Right cardiac atrium (tissue), 5 donors: ENCODE measurements at places on chromosomes 4 and X. TPM values are rescaled to one million over a fixed set of nuclear protein-coding genes. Genes with fewer than 3 reads are reported as not detected.

CMC4 gene
- total RNA-seq: 18.8 TPM

- peak; percentile 71 for DNase-seq
Observed at GRCh38 chrX:16695079-16695676, 17.3 kb downstream of the CTPS2 start.

DNA sequence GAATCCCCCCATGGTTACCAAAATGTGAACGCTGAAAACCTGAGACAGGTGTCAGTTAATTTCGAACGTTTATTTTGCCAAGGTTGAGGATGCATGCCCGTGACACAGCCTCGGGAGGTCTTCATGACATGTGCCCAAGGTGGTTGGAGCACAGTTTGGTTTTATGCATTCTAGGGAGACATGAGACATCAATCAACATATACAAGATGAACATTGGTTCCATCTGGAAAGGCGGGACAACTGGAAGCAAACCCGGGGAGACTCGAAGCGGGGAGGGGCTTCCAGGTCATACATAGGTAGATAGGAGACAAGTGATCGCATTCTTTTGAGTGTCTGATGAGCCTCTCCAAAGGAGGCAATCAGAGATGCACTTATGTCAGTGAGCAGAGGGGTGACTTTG, 11.0 kb upstream of the SH3BP2 start:
- no peak for DNase-seq

- peak; percentile 27 for DNase-seq
Observed at GRCh38 chr4:126779436-126780166, 853.2 kb upstream of the INTU start.

DNA sequence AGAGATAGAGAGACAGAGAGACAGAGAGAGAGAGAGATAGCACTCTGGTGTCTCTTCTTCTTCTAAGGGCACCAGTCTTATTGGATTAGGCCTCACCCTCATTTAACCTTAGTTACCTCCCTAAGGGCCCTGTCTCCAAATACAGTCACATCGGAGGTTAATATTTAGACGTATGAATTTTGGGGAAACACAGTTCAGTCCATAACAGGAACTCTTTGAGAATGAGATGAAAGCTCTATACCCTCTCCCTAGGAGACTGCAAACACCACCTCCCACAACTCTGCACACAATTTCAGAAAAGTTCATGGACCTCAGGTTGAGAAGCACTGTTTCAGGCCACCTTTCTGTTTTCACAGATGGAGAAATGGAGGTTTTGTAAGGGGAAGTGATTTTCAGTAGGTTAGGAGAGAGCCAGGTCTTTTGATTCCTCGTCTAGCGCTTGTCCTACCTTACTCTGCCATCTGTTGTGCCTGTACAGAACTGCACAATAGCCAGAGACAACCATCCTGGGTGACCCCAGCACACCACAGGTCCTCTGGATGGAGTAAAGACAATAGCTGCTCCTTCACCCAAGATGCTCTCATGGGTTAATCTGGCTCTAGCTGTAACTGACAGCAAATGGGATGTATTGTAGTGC, 16.9 kb upstream of the LOC101059915 start:
- no peak for DNase-seq

DNA sequence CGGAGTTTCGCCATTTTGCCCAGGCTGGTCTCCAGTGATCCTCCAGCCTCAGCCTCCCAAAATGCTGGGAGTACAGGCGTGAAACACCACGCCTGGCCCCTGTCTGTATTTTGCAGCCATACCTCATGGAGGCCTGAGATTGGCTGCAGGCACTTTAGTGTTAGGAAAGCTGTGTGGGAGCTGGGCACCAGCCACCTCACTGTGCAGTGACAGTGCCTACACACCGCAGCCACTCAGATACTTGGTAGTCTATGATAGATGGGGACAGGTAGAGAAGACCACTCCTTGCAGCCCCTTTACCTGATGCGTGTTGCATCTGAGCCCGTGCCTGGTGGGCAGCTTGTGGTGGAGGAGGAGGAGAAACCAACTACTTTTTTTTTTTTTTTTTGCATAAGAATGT, 16.3 kb downstream of the SMS start:
- no peak for DNase-seq

GRCh38 chr4:73727685-73728084, 12.7 kb upstream of the CXCL8 start:
- no peak for DNase-seq

DNA sequence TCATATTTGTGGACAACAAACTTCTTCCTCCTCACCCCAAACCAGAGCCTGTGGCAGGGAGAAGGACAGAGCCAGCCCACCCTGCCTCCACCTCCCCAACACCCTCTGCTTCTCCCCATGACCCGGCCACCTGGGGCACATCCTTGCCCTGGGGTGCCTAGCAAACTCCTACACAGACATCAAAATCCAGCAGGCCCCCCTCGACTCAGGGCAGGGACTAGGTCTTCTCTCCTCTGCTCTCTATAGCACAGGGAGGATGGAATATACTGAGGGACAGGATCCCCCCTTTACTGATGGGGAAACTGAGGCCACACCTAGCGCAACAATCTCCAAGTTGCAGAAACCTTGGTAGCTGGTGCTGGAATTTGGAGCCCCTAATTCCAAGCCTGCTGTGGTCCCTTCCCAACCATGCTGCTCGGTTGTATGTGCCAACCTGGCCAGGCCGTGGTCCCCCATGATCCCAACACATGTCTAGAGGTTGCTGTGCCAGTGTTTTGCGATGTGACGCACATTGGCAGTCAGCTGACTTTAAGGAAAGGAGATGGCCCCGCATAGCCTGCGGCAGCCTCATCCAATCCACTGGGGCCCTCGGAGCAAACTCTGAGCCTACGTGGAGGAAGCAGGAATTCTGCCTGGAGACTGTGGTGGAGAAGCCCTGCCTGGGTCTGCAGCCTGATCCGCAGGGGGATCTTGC, 53.9 kb upstream of the ADRA2C start:
- DNase-seq: no peak

DNA sequence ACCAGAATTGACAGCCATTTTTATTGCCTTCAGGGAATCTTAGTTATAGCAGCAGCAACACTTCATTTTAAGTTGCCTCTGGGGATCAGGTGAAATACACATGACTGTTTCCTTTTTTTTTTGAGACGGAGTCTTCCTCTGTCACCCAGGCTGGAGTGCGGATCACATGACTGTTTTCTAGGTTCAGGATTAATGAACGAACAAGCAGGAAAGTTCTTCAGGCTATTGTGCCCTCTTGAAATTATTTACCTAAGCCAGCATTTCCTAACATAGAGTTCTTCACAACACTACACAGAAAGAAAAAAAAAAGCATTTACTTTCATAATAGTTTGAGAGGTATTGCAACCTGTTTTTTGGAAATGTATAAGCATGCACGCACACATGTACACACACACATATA, 2032.8 kb downstream of the PCDH7 start:
- no peak for DNase-seq

GDI1 gene
- total RNA-seq: 82.7 TPM

MMRN1 gene
- total RNA-seq: 5.2 TPM

SPANXA2 gene
- total RNA-seq: not detected

- DNase-seq: no peak
Observed at GRCh38 chrX:153908219-153908860, 3.9 kb downstream of the AVPR2 start.

DNA sequence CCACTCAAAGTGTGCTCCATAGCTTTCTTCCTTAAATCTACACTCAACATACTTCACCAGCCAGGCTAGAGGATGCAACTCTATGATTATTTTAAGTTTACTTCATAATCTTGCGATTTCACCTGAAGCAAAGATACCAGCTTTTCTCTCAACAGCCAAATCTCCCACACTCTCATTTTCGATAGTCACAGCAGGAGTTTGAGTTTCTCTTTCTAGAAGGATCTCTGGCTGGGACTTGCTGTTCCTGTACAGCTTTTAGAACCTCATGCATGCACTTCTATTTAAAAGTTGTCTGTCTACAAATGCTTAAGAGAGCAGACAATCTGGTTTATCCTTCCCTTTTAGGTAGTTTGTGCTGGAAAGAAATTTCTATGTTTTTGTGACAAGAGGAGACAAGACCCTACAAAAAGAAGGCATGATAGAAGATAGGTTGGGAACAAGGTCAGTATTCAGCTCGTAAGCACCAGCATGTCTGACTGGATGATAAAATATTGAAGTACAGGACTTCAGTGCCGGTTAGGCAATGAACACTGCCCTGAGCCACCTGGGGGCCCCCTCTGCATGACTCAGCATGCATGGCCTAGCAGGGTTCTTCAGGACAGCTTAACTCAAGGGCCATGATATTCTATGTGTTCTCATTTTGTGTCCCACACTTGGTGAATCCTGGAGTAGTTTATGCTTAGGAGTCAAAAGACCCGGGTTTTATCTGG, 65.6 kb downstream of the ATXN3L start:
- no peak for DNase-seq

DNA sequence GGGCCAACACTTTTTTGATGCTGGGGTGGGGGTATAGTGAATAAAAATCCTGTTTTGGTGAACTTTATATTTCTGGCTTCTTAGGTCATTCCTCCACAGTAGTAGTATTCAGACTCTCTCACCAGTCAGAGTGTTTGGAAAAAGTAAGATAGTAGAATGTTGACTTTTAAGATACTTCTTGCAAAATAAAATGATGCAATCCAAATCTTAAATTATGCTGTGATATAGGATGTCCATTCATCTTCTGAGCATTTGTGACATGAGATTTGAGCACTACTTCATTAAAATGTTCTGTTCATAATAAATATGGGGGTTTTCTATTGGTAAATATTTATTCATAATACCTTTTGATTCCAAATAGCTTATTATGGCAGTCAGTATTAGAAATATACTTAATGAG, 70.1 kb downstream of the BMP2K start:
- no peak for DNase-seq

GRCh38 chrX:84729809-84730208, 227.6 kb upstream of the HDX start:
- DNase-seq: peak; percentile 40

GSTCD gene
- 6.2 TPM for total RNA-seq

DNA sequence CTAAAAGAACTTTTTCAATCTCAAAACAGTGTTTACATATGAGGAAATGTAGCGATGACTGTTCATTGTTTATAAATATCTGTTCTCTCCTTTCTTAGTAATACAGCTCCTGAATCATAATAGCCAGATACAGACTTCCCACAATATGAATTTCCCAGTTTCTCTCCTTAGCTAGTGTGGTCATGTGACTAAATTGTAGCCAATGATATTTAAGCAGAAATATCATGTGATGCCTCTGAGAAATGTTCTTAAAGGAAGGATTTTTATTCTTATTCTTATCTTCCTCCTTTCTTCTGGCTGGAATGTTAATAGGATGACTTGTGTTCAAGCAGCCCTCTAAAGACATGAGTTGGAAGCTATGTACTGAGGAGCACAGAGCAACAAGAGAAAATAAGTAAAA, 383.7 kb upstream of the ATOH1 start:
- no peak for DNase-seq

TEX13C gene
- not detected for total RNA-seq

EPGN gene
- total RNA-seq: 0.71 TPM

RAB40A gene
- 0.49 TPM for total RNA-seq

- DNase-seq: no peak
Observed at GRCh38 chr4:177092807-177093206, 216.9 kb upstream of the NEIL3 start.

GRCh38 chr4:26412381-26413372, 77.6 kb downstream of the CCKAR start:
- peak; percentile 80 for DNase-seq

TRIM61 gene
- total RNA-seq: 3.5 TPM

PITX2 gene
- total RNA-seq: not detected

- no peak for DNase-seq
Observed at GRCh38 chrX:10171249-10171648, 14.5 kb downstream of the CLCN4 start.

DNA sequence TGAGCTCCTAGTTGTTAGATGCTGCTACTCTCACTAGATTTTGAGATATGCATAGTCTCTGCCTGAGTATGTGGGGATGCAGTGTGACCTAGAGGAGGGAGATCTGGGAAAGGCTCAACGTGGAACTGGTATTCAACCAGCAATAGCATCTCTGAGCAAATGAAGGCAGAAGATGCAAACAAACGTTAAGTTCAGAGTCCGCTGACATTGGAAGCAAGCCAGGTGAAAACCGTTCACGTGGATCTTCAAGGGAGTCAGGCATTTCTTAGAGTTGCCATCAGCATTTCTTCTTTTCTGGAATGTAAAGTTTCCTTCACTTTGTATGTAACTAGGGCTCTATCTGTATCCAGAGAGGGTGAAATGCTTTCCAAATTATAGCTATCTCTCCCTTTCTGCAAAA, 59.9 kb downstream of the C4orf51 start:
- no peak for DNase-seq

DNA sequence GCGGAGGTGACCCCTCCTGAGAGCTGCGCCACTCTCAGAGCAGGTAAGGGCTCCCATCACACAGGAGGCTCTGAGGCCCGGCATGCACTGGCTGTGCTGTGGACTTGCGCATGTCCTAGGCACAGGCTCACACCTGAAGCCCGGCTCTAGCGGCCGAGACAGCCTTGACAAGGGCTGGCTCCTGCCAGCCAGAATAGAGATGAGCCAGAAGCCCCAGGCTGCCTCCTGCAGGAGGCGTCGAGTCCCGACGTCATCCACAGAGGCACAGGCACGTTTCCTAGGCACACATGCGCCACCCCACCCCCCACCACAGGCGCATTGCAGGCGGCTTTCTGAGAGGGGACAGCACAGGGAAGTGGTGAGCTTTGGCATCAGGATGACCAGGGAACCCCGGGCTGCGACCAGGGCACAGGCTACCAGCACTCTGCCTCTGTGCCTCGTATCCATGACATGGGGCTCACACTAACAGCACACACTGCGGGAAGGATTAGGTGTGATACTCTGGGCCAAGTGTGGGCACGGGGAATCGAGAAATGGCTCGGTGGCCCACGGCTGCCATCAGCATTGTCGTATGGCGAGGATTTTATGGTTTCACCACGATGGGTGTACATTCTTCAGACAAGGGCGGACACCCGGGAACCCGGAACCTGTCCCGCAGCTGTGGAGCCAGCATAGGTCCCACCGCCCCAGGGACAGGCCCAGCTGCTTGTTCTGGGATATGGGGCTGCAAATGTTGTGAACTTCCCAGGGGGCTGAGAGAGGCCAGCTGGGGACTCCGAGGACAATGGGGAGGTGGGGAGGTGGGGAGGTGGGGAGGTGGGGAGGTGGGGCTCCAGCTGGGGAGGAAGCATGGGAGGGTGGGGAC, 90.7 kb upstream of the ADRA2C start:
- no peak for DNase-seq

ATOH1 gene
- total RNA-seq: not detected

GRCh38 chr4:159505266-159505975, 402.5 kb downstream of the RAPGEF2 start:
- no peak for DNase-seq

RAB9B gene
- total RNA-seq: 21.9 TPM

- DNase-seq: no peak
Observed at GRCh38 chr4:174023641-174024040, 259.8 kb downstream of the FBXO8 start.

- no peak for DNase-seq
Observed at GRCh38 chrX:119728487-119728886, 29.9 kb upstream of the SOWAHD start.
